Right renal cortex interstitium (tissue), 3 donors: ENCODE measurements at places on chromosomes 1 and 21. TPM values are rescaled to one million over a fixed set of nuclear protein-coding genes. Genes with fewer than 3 reads are reported as not detected.

DNA sequence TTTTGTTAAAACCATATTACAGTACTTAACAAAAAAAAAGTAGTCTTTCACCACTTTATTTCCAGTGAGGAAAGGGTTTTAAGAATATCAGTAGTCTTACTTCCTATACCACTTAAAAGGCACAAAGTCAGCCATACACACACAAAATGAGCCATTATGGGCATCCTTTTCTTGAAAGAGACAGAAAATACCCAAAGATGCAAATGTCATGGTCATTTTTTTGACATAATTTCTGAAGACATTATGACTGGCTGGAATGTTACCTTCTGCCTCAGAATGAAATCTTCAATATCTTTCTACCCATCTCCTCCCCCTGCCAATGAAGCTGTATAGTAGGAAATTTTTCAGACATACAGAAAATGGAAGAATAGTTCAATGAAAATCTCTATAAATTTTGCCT lies 237.7 kb downstream of the SLC45A1 start:
- DNase-seq, result no peak

- no peak for DNase-seq
Measured at GRCh38 chr1:3491291-3492246, 37.1 kb downstream of the ARHGEF16 start.

DNA sequence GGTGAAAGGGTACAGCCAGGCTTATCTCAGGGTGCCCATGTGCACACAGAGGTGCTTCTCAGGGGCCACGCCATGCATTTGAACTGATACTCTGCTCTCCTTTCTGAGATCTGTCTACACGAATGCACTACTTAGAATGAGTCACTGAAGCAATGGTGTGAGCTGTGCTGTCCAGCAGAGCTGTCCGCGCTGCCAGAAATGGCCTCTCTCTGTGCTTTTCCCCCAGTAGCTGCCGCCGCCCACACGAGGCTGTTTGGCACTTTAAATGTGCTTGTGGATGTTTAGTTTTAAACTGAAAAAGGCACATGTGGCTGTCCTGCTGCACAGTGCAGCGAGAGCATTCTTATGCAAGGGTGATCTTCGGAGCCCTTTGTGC lies 87.1 kb upstream of the COL6A1 start:
- DNase-seq, result no peak

DNA sequence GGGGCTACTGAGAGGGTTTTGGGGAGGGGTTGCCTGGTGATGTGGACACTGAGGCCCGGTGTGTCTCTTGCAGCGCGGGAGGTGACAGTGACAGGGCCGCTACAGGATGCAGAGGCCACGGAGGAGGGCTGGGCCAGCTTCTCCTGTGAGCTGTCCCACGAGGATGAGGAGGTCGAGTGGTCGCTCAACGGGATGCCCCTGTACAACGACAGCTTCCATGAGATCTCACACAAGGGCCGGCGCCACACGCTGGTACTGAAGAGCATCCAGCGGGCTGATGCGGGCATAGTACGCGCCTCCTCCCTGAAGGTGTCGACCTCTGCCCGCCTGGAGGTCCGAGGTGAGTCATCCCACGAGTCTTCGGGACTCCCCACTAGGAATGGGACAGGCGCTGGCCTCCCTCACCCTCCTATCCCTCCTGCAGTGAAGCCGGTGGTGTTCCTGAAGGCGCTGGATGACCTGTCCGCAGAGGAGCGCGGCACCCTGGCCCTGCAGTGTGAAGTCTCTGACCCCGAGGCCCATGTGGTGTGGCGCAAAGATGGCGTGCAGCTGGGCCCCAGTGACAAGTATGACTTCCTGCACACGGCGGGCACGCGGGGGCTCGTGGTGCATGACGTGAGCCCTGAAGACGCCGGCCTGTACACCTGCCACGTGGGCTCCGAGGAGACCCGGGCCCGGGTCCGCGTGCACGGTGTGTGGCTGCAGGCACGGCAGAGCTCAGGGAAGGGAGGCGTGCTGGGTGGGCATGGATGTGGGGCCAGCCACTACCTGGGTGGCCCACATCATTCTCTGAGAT lies 72.5 kb downstream of the OBSCN start:
- DNase-seq, result no peak

GRCh38 chr1:228379666-228380065 lies 27.0 kb downstream of the TRIM11 start:
- no peak for DNase-seq

The NBPF6 gene
- not detected for polyA plus RNA-seq

The LAPTM5 gene
- 16.5 TPM for polyA plus RNA-seq

The TDRD10 gene
- polyA plus RNA-seq, result 1.0 TPM
